ENCODE measurements at places on chromosomes 5 and 9.

DNA sequence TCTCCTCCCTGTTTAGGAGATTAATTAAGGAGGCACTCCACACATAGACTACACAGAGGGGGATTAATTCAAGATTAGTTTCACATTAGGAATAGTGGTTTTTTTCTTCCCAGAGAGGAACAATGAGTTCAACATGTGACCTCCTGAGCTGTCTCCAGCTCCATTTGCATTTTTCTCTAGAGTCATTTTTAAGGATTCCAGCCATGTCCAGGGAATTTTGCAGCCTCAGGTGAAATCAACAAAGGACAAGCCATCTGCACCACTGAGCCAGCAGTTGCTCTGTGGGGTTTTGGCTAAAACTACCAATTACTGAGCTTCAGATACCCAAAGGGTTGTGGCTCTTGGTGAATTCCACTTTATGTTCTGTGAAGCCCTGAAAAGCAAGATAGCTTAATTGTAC is 258.5 kb upstream of the PPP1R2B start:
- DNase-seq: no peak

GRCh38 chr5:132501629-132501956 is 11.0 kb upstream of the IRF1 start:
- DNase-seq: no peak

GRCh38 chr9:130328349-130328801 is 62.8 kb downstream of the HMCN2 start:
- DNase-seq: no peak

GRCh38 chr9:136386018-136386417 is 12.5 kb upstream of the CARD9 start:
- DNase-seq: no peak

- DNase-seq: no peak
These were observed 2.8 kb upstream of the NKX2-5 start for GRCh38 chr5:173237875-173238220.

DNA sequence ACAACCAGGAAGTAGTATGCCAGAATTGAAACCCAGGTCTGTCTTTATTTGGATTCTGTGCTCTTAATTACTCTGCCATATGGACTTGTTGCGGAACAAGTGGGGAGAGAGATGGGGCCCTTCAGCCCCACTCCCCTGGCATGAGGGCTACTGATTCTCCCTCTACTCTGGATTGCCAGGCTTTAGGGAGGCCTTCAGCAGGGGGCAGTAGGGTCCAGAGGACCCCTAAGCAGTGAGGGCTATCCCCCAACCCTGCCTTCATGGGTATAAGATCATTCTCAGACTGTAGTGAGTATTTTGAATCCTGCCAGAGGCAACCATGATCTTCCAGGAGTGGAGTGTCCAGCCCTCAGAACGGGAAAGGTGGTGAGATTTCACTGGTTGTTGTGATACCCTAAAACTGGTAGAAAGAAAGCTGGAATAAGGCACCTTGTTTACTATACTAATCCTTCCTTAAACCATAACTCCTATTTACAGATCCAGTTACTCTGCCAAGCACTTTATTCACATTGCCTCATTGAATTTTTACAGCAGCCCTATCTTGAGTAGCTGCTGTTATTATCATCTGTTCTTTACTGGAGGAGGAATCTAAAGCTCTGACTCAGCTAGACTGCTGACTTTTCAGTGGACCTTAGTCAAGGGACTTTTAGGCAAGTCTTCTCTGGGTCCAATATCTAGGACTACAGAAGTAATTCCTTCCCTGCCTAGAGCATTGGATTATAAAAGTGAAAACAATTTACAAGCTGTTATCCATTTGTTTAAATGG is 31.3 kb upstream of the LARP1 start:
- DNase-seq: no peak
